ENCODE measurements at places on chromosomes 4 and X.

DNA sequence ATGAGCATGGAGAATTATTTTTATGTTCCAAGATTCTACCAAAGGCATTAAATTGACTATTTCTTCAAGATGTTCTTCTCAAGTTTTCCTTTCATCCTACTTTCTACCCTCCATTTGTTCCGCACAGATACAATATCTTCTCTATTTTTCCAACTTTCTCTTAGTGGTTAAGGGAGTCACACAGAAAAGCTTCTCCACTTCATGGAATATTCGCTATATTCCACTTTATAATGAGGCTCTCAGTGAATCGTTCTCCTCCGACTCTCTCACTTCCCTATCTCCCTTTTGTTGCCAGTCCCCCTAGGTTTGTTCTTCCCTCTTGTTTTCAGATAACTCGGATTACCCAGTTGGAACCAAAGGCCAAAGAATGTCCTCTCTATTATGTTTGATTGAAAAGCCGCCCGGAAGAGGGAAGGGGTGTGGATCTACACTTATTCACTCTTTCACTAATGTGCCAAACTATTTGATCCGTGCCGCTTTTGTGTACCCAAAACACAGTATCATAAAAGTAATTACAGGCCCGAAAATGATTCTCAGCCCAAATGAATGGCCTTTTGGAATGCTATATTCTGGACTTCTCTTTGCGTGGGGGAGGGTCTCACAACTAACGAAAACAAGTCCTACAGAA is 1.2 kb downstream of the SH3D19 start:
- no peak for DNase-seq

DNA sequence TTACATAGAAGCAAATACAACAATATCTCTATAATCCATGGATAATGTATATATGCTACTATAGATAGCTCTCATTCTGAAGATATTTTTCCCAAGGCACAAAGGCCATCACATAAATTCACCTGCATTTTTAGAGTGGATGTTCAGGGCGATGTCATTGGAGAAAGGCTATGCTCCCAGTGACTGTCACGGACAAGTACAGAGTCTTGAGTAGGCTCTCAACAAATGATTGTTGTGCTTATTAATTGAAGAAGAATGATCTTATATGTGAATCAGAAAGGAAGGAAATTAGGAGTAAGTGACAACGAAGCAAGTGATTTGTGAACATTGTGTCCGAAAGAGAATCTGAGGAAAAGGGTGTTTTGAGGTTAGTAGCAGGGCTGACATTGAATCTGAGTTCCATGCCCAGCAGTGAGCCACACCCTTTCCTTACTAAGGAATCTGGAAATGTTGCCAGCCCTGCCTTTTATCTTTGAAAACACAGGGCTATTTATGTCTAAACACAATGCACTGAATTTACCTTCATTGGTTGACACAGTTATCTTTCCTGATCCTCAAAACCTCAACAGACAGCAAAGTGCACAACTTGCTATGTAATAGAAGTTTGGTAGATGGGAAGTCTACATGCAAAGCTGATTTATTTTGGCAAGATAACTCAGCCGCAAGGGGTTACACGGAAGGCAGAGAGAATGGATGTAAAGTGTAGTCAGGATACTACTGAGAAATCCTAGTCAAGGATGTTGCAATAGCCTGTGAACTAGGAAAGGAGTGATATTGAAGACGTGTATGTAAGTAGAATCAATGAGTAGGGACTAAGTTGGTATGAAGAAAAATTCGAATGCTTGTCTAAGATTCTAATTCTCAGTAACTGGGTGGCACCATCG is 50.4 kb downstream of the SORBS2 start:
- DNase-seq = no peak

DNA sequence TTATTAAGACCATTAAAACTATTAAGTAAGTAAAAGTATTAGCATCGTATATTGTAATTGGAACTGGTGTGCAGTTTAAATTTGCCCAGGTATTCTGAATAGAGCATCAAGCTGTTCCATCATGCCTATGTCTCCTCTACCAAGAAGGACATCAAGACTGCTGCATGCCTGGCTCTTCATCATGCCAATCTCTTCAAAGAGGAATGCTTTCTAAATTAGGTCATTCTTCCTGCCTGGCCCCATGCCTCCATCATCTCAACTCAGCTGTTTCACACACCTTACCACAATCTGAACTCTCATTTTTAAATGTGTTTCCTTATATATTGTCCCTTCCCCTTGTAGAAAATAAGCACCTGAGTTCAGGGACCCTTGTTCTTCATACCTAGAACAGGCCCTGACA is 270.5 kb upstream of the PPARGC1A start:
- no peak for DNase-seq

DNA sequence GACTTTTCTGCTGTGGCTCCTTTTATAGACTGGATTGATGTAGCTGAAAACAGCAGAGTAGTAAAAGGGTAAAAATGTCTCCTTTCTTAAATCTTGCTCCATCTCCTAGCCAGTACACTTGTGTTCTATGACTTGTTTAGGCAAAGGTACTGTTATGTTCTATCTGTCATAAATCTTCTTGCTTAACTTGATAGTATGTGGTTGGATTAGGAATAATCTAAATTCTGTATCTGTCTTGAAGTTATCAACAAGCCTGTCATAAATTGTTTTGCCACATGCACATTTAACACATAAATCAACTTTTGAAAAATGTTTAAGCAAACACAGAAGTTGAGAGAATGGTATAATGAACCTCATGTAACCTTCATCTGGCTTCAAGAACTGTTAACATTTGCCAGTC is 157.0 kb downstream of the FRAS1 start:
- DNase-seq = no peak

- no peak for DNase-seq
These were observed 926.3 kb downstream of the FSTL5 start for GRCh38 chr4:161237495-161237894.

- DNase-seq = no peak
These were observed 50.4 kb upstream of the KDR start for GRCh38 chr4:55175779-55176231.

DNA sequence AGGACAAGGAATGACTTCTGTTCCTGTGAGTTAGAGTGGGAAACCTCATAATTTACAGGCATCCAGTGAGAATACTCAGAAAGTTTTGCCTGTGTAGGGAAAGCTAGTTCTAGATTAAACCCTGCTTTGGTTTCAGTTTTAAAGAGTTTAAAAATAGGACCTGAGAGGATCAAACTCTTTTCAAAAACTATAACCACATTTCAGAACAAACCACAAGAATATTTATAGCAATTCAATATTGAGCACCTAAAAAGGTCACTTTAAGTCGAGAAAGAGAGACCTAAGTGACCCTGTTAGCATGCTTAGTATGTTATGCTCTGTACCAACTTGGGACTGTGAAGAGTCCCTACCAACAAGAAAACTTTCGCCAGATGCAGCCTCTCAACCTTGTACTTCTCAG is 17.4 kb upstream of the PWWP3B start:
- DNase-seq = no peak

DNA sequence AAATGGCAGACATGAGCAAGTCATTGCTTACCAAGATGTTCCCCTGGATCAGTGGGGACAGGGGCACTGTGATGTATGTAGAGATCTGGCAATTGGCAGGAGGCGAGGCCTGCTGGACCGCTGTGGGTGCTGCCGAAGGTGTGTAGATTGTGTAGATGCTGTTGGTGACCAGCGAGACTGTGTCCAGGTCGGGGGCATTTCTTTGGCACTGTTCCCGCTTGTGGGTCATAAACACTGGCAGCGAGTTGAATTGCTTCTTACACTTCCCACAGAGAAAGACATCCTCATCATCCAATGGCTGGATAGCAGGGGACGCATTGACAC is 52.7 kb downstream of the CFAP299 start:
- DNase-seq = no peak

GRCh38 chr4:3307891-3308575 is 15.2 kb downstream of the RGS12 start:
- no peak for DNase-seq

DNA sequence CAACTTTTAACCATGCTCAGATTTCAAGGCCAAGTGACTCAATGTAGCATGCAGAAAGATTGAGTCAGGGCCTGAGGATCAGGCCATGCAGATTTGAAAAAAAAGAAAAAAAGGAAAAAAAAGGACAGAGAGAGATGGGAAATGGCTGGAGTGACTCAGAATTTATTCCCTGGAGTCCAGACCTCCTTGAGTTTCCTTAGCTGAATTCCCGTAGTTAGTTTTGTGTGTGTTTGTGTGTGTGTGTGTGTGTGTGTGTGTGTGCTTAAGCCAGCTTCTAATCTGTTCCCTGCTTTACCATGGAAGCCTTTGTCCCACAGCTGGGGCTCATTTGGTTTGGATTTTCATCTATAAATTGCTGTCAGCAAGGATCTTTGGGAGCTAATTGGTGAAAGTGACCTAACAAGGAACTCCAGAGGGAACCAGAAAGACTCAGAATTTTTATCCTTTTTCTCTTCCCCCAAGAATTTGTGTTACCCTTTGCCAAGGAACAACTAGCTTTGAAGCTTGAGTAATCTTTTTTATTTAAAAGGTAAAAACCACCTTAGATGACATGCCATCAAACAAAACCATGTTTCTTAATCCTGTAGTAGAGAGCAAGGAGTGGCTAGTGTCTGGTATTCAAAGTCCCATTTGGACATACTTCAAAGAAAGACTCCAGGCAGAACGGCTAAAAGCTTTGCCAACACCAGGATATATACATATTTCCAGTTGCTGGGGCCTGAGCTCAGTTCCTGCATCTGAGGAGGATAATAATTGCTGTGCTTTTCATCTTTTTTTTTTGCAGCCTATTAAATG is 109.0 kb upstream of the DDIT4L start:
- DNase-seq = no peak

DNA sequence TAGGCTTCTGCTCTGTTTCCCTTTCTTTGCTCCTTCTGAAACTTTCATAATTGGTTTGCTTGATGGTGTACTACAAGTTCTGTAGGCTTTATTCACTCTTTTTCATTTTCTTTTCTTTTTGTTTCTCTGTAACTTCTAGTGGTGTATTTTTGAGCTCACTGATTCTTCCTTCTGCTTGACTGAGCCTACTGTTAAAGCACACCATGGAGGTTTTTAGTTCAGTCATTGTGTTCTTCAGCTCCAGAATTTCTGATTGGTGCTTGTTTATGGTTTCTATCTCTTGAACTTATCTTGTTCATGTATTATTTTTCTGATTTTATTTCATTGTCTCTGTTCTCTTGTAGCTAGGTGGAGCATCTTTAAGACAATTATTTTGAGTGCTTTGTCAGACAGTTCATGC is 33.4 kb upstream of the C4orf54 start:
- no peak for DNase-seq

GRCh38 chrX:71953946-71954345 is 43.3 kb downstream of the NHSL2 start:
- no peak for DNase-seq

GRCh38 chrX:129958814-129959492 is 23.5 kb upstream of the BCORL1 start:
- DNase-seq = no peak

GRCh38 chr4:25919676-25920075 is 5.7 kb downstream of the SMIM20 start:
- DNase-seq = no peak

GRCh38 chr4:152073351-152074087 is 312.7 kb upstream of the GATB start:
- no peak for DNase-seq

Data from activated T-helper 1 cell treated with anti-CD3 and anti-CD28 coated beads, Interleukin-2, amount 50 U/mL, for 16 hours (primary cell).